Bladder microvascular endothelial cell (primary cell): ENCODE measurements at places on chromosomes 16 and 17. TPM values are rescaled to one million over a fixed set of nuclear protein-coding genes. Genes with fewer than 3 reads are reported as not detected.

Gene ABR
- total RNA-seq: 34.2 and 59.9 TPM in 2 replicates

Gene RGS11
- total RNA-seq: 0.81 and 1.6 TPM in 2 replicates

Gene PSME3
- 55.7 and 87.4 TPM in 2 replicates for total RNA-seq

Gene SLC16A13
- 1.5 and 1.9 TPM in 2 replicates for total RNA-seq

Gene CISD3
- 1.9 and 4.4 TPM in 2 replicates for total RNA-seq

Gene SLC52A1
- total RNA-seq: under 0.01 and 0.19 TPM in 2 replicates

Gene SEPTIN12
- 0.06 TPM in 1 of 2 replicates, not detected in the other for total RNA-seq

Gene EPOP
- 0.49 and 0.63 TPM in 2 replicates for total RNA-seq

Gene DNASE1L2
- 0.32 and 0.63 TPM in 2 replicates for total RNA-seq

Gene SNX20
- total RNA-seq: 0.25 TPM in 1 of 2 replicates, not detected in the other

Gene KRT33A
- not detected in 2 replicates for total RNA-seq

Gene EPX
- not detected in 2 replicates for total RNA-seq

Gene ZNF785
- 6.8 and 10.0 TPM in 2 replicates for total RNA-seq

Gene TM4SF5
- not detected in 2 replicates for total RNA-seq

Gene PPP1R9B
- total RNA-seq: 23.8 and 31.8 TPM in 2 replicates

Gene TLCD1
- total RNA-seq: 0.63 and 1.3 TPM in 2 replicates

Gene HOXB6
- 9.9 and 10.2 TPM in 2 replicates for total RNA-seq

Gene C16orf90
- not detected in 2 replicates for total RNA-seq

Gene CACNG3
- not detected in 2 replicates for total RNA-seq

Gene NOTUM
- 0.19 TPM in 1 of 2 replicates, not detected in the other for total RNA-seq

Gene PRKCB
- not detected in 2 replicates for total RNA-seq

Gene HCRT
- not detected in 2 replicates for total RNA-seq

Gene SLC16A11
- total RNA-seq: 0.44 and 0.49 TPM in 2 replicates

Gene CPNE7
- 1.3 and 3.6 TPM in 2 replicates for total RNA-seq

Gene TBC1D3E
- total RNA-seq: not detected in 2 replicates
